ENCODE measurements at places on chromosomes 7 and 10.

DNA sequence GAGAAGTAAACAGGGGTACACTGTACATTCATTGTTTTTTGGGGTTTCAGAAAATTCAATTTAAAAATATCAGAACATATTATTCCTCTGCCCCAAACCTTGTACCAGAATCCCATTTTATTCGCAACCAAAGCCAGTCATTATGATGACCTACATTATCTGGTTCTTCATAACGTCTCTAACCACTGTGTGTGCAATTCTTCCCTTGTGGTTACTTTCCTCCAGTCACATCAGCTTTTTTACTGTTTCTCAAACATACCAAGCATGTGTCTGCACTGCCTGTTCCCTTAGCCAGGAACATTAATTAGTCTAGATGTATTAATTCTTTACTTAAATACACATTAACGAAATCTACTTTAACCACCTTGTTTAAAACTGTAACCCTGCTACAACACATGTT lies 64.8 kb downstream of the THSD7A start:
- DNase-seq: no peak

- no peak for DNase-seq
Measured at GRCh38 chr7:79855172-79855571, 279.5 kb upstream of the GNAI1 start.

DNA sequence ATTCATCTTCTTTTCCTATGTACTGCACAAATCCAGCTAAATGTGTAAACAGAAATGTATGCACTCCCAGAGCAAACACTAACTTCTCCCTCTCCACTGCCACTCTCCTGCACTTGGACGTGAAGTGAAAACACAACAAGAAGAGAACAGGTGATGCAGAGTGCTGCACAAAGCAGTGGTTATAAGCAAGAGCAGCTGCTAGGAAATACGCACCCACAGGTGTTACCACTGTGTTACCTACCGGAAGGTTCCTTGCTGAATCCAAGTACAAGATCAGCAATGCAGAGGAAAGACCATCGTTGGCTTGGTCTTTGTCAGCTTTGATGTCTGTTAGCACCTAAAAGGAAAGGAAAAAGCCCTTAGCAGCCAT lies 54.6 kb upstream of the NCAPG2 start:
- DNase-seq: no peak

DNA sequence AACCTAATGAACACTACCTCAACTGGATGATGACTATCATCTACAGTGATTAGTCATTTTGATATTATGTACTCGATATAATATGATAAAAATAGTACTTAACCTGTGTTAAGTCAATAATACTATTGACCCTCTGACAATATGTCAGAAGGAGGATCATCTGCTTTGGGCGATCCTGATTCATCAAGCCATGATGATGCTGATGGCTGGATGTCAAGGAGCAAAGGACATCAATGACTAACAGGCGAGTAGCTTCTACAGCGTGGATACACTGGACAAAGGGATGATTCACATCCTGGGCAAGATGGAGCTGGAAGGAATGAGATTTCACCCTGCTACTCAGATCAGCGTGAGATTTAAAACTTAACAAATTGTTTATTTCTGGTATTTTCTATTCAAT lies 94.4 kb upstream of the SKAP2 start:
- DNase-seq: no peak

GRCh38 chr7:86653919-86654659 lies 10.4 kb downstream of the GRM3 start:
- DNase-seq: no peak

DNA sequence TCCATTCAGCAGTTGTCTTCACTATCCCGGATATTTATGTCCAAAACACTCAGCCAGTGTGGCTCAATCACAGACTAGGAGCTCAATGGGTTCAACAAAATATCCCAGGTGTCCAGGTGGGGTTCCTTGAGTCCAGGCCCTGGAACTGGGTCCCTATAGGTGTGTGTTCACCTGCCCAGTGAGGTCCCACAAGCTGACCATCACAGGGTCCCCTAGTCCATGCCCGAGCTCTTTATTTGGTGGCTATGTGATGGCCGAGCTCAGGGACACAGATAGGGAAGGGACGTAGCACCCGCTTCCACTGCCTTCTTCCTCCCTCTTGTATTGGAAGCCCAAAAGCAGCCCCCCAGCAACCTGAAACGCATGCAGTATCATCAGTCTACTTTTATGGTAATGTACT lies 78.9 kb upstream of the DDC start:
- no peak for DNase-seq

DNA sequence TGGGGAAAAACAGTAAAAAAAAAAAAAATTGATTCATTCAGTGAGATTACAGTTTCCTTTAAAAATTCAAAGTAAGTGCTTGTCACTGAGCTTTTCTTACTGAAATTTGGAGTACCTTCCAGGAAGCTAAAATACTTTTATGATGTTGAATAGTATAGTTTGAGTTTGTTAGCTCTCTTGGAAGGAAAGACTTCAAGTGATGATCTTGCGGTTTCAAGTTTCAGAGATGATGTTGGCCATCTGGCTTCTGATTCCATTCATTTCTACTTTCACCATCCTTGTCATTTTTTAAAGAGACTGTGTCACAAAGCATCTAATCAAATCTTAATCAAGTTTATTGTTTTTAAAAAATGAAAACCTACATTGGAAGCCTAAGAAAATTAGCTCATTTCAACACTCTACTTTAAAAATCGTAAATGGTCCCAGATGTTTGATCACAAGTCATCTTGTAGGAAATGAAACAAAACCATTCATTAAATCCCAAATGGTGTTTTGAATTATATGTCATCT lies 4.9 kb upstream of the HERPUD2 start:
- DNase-seq: no peak

- no peak for DNase-seq
Measured at GRCh38 chr7:22842973-22843372, 20.3 kb upstream of the TOMM7 start.

GRCh38 chr7:111138586-111138985 lies 47.7 kb downstream of the LRRN3 start:
- DNase-seq: no peak

DNA sequence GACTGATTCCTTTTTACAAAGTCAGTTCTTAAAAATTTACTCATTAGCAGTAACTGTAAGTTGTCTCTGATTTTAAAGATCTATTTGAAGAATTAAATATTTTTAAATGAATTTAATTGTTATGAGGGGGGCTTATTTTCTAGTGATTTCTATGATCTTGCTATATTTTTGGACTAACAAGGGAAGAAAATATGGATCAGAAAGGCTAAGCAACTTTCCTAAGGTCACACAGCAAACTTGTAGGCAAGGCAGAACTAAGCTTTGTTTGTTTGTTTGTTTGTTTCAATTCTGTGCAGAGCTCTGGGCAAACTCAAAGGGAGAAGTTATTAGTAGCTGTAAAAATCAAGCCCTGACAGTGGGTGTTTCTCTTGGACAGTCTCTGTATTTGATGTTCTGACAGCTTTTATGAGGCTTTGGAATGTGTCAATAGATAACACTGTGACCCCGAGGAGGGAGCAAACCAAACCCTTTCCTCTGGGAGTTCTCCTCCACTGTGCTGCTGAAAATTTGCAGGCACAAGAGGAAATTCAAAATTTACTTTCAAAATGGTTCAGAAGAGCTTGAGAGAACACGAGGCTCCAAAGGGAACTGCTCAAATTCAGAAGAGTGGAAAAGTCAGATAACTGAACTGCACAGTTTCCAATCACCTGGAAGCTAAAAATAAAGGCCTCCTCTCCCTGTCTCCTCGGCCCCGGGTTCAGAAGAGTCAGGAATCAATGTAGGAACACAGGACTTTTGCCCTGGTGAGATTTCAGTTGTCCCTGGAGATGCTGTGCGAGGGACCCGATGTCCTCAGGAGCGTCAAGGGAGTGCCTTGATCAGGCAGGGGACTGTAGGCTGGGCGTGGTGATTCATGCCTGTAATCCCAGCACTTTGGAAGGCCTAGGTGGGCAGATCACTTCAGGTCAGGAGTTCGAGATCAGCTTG lies 325.7 kb downstream of the GATA3 start:
- DNase-seq: no peak

DNA sequence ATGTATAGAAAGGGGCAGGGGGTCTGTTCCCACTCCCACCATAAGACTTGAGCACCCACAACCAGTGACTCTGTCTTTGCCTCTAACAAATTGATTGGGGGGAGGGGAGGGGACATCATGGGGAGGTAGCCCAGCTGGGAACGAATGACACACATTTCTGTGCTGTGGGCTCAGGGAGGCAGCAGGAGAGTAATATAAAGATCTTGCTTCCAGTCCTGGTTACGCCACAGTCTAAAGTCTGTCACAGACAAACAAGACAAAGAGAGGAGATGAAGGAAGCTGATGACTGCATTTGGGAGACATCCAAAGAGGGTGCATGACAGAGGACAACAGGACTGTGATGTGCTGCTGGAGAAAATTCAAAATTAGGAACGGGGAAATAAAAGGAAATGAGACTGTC lies 153.9 kb downstream of the ACTR3B start:
- no peak for DNase-seq

DNA sequence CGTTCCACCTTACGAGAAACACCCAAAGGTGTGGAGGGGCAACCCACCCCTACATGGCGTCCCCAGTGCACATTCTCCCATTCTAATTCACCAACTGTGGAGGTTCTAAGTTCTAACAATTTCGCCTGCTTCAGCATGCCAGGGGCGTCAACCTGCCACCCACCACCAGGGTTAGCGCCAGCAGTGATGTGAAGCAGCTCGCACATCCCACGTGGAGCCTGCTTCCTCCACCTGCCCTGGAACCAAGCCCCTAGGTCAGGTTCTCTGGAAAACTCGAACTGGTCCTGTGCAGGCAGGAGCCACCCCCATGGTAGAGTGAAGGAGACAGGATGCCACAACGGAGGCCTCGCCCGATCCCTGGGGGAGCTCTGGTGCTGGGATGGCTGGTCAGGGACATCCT lies 33.3 kb upstream of the FXYD4 start:
- no peak for DNase-seq

- no peak for DNase-seq
Measured at GRCh38 chr10:71234970-71235685, 22.8 kb downstream of the UNC5B start.

- DNase-seq: no peak
Measured at GRCh38 chr7:81887098-81888090, 117.5 kb upstream of the HGF start.

DNA sequence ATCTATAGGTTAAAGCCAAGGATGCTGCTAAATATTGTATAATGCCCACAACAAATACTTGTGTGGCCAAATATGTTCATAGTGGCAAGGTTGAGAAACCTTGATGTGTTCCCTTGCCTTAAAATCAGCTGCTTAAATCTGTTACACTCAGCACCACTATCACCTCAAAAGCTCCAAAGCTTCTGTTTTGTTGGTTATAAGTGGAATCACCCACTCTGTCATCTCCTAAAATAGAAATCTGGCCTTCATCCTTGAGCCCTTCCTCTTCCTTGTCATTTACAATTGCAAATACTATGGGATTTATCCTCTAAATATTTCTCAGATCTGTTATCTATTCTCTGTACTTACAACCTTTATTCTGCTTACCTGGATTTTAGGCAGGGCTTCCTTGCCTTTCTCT lies 61.4 kb downstream of the CPED1 start:
- DNase-seq: no peak

GRCh38 chr10:69963178-69963834 lies 89.3 kb upstream of the MACROH2A2 start:
- DNase-seq: no peak

- DNase-seq: no peak
Measured at GRCh38 chr10:35331894-35332640, 4.2 kb upstream of the CCNY start.

DNA sequence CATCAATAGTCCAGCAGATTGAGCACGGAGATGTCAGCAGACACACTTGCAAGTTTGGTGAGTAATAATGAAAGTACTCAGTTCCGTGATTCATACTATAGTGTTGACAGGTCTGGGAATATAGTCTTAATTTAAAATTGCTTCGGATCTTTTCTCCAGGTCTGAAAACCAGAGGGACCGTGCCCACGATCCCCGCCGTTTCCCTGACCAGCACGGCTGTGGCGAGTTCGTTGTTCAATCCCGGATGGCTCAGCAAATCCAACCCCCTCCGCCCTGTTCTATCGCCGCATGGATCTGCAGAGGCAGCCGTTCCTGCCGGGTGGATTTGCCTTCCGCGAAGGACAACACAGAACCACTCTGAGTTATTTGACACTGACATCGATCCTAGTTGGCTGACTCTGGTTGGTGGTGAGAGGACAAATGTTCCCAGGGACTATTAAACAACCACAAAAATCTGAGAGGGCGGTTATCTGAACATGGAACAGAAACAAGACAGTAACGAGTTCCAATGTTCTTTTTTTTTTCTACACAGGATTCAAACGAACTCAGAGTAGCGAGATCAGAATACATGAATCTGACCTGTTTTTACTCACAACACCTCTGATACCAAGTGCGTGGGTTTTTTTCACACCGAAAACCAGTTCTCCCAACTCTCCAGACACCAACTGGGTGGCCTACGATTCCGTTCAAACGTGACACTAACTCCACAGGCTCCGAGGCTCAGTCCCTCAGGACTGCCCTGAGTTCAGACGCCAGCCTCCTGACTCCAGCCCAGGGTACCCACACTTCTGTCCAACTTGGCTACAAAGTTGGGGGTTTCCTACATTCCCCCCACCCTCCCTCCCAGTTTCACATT lies 52.7 kb downstream of the RBM17 start:
- DNase-seq: no peak

GRCh38 chr10:62817766-62818425 lies 1.7 kb upstream of the EGR2 start:
- peak; percentile 58 for DNase-seq

- DNase-seq: no peak
Measured at GRCh38 chr10:70664702-70665195, 7.6 kb upstream of the ADAMTS14 start.

DNA sequence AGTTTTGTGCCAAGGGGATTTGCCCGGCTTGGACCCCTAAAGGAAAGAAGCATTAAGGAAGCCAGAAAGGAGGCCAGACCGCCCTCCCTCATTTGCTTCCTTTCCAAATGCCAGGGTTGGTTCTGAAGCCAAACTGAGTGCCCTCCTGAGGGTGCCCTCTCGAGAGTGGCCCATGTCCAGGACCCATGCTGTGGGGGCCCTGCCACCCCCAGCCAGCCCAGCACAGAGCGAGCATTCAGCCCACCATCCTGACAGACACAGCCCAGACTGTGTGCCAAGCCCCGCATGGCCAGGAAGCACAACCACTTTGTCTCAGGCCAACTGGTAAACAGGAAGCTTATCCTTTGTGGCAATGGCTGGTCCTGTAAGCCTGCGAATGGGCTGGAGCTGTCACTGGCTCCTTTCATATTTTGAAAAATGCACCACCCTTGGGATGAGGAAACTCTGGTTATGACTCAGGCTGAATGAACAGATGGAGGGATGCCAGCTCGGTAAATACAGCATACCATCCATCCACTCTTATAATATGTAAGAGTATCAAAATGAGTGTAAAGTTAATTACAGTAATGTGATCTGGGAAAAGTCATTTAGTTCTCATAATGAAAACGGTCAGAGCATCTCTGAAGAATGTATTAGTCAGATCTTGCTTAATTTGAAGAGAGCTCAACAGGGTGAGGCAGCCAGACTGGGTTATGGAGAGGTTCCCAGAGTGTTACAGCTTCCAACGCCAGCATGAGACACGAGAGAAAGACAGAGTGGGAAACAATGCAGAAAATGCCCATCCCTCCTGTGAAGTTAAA lies 65.0 kb downstream of the STK17A start:
- DNase-seq: no peak

GRCh38 chr7:137696376-137696775 lies 150.4 kb downstream of the DGKI start:
- no peak for DNase-seq
